Esophagus muscularis mucosa (tissue), 4 donors: ENCODE measurements at places on chromosomes 4 and X.

- no peak for DNase-seq
Measured at GRCh38 chrX:118396113-118396512, 50.2 kb downstream of the WDR44 start.

- DNase-seq: no peak
Measured at GRCh38 chr4:124428648-124429047, 283.9 kb downstream of the ANKRD50 start.

DNA sequence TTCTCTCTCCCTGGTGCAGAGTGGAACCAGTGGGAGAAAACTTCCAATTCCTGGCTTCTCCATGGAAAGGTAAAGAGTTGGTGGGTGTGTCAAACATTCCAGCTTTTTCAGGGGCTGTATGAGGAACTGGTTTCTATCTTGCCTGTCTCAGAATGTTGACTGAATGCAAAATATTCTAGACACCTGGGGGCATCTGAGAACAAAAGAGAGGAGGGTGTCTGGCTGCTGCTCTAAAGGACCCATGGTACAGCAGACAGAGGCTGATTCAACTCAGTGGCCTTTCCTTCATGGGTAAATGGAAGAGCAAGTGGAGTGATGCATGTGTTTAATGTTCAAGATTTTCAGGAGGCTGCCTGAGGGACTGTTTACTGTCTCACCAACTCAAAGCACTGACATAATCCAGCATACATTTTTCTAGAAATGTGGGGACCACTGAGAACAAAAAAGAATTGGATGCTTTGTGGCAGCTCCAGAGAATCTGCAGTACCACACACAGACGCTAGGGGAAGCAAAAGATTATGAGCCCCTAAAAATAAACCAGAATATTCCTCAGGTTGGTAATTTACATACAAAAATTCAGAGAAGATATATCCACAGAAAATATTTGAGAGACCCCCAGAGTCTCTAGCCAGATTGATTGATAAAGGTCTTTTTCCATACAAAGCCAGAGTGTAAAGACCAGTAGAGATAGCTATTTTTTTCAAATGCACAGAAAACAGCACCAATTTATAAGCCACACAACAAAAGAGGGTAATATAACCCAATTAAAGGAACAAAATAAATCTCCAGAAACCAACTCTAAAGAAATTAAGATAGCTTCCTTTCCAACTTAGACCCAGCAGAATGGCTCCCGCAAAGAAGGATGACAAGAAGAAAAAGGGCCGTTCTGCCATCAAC, 48.0 kb upstream of the STARD8 start:
- DNase-seq: no peak

DNA sequence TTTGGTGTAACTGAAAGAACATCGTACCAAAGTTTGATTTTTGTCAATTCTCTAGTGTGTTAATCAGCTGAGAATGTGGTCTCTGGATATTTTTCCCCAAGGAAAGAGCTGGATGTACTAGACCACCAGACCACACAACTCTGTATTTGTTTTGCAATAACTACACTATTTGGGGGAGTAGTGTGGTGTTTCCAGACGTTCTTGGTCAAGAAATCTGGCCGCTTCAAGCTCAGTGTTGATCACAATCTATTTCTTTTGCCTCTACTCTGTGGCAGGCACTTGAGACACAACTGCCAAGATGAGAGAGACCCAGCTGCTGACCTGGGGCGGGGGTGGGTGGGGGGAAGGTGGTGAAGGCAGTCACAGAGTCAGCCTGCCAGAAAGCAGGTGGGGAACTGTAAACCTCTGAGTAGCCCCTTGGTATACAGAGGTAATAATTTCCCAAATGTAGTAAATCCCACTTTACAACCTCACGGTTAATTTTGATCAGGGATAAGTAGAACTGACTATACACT, 30.6 kb downstream of the PTTG2 start:
- no peak for DNase-seq

- DNase-seq: no peak
Measured at GRCh38 chrX:30935985-30936384, 46.9 kb upstream of the TAB3 start.

- no peak for DNase-seq
Measured at GRCh38 chr4:25454476-25454875, 77.4 kb downstream of the ANAPC4 start.

DNA sequence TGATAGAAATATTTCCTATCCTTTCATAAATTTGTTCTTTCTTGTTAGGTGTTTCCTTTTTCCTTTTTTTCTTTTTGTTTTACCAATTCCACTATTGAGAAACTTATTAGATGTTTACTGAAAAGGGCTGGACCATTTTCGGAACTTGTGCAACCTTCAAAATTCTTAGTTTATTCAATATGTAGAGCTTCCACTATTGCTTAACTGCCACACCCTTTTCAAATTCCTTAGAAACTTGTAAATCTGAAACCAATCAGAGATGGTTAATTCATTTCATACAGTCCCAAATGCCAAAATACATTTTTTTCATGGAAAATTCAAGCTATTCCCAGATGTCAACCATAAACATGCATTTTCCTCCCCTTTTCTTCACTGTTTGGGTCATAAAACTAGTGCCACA, 66.1 kb upstream of the SLC39A8 start:
- no peak for DNase-seq

GRCh38 chrX:136879001-136879687, 1.4 kb downstream of the RBMX start:
- no peak for DNase-seq

DNA sequence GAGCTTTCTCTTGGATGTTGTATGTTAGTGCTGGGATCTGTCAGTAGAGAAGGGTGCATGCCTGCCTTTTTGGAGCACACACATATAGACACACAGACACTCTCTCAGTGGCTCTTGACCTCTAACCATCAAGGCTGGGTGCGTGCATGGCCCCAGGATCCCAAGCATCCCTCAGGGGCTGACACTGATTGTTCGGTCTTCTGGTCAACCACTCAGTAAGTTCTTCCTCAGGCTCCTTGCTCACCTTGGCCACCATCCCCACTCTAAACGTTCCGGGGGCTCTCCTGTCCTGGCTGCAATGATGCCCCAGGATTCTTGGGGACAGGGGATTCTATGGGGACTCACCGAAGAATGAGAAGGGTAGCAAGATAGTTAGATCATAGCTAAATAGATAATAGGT, 179.6 kb downstream of the SHOX start:
- peak; percentile 57 for DNase-seq

DNA sequence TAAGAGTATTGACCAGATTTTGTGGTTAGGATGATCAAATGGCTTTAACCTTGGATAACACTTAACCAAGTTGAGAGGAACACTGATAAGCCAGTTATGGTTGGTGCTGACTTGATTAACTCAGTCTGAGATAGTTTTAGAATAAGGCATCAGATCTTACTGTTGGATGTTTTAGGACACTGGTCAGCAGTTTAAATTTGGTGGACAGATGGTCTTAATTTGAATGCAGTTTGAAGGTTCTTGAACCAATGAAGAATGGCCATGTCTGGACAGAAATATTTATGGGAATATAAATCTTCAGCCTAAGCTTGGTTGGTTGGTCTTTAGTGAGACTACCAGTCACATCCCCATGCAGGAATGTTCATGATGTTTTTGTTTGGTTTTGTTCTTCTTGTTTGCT, 2.6 kb upstream of the GIMD1 start:
- no peak for DNase-seq

GRCh38 chr4:175418516-175418915, 393.5 kb downstream of the GPM6A start:
- no peak for DNase-seq

DNA sequence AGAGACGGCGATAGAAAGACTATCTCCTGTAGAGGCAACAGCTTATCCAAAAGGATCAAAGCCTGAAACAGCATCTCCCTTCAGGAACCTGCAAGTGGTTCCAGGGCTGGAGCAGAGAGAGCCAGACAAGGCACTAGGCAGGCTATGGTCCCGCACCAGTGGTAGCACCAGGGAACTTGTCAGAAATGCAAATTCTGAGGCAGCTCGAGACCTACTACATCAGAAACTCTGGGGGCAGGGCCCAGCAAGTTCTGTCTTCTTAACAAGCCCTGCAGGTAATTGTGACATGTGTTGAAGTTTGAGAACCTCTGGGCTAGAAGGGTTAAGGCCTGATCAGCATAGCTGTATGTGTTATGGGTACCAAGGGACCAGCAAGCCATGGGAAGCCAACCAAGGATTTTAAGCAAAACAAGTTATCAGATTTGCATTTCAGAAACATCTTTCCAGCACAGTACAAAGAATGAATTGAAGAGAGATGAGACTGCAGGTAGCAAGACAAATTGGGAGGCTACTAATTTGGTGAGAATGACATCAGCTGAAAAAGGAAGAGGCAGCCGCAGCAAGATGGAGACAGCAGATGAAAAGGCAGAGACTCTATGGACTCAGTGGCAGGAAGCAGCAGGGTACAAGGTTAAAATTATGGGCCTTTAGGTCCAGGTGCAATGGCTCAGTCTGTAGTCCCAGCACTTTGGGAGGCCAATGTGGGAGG, 139.7 kb downstream of the TSPAN5 start:
- DNase-seq: no peak

DNA sequence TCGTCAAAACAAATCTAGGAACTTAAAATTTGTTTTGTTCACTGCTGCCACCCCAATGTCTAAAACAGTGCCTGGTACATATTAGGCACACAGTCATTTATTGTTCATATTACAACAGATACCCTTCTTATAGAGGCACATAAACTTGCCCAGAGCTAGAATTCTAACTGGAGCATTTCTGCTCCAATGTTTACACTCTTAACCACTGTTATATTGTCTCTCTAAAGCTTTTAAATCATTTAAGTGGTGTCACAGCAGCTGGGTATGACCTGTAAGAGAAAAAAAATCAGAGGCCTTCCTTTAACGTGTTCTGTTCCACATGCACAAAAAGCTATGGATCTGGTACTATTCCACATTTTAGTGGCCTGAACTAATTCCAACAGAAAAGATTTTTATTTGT, 3.0 kb downstream of the UBE2D3 start:
- no peak for DNase-seq

DNA sequence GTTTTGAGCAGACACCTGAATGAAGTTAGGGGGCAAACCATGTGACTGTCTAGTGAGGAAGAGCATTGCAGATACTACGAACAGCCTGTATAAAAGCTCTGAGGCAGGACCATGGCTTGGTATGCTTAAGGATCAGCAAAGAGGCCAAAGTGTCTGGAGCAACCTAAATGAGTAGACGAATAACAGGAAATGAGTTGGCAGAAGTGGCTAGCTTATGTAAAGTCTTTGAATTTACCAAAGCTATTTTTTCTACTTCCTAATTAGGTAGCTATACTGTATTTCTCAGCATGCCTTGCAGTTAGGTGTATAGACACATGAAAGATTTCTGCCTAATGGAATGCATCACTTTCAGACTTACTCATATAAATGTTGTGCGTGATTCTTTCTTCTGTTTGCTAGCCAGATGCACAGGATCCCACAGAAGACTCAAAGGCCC, 9.3 kb upstream of the GPRIN3 start:
- no peak for DNase-seq

GRCh38 chr4:77073981-77074380, 1.8 kb downstream of the CCNI start:
- no peak for DNase-seq

GRCh38 chr4:184514121-184514988, 40.0 kb upstream of the IRF2 start:
- DNase-seq: peak; percentile 93

DNA sequence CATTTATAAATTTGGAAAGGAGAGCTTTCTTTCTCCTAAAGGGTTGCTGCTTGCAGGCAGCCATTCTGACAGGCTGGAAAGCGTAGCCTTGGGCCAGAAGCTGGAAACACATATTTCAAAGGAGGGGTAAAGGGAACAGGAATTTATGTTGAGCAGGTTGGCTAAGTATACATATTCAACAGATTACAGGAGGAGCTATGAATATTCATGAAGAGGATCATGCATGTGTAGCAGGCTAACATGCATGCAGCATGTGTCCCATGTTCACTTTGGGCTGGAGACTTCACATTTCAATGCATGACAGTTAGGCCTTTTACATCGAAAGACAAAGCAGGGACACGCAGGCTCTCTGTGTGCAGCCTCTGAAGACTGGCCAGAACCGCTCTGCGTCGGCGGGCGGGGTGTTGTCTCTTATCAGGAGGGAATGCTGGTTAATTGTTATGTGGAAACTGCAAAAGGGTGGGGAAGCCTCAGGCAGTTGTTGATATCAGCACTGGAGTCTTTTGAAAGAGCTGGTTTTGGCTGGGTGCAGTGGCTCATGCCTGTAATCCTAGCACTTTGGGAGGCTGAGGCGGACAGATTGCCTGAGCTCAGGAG, 31.5 kb downstream of the CASP3 start:
- no peak for DNase-seq

DNA sequence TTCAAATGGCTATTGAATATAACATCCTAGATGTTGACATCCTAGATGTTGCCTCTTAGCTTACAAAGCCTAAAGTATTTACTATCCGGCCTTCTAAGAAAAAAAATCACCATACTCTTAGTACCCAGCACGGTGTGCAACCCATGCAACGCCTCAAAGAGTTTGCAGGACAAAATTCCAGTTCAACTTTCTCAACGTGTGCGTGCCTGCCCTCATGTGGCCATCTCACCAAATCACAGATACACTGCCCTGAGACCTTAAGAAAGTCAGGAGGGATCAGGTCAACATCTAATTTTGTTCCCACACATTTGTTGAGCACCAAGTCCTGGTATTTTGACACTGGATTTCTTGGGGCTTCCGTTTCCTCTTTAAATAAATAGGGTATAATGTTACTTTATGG, 68.3 kb downstream of the CRMP1 start:
- DNase-seq: no peak

DNA sequence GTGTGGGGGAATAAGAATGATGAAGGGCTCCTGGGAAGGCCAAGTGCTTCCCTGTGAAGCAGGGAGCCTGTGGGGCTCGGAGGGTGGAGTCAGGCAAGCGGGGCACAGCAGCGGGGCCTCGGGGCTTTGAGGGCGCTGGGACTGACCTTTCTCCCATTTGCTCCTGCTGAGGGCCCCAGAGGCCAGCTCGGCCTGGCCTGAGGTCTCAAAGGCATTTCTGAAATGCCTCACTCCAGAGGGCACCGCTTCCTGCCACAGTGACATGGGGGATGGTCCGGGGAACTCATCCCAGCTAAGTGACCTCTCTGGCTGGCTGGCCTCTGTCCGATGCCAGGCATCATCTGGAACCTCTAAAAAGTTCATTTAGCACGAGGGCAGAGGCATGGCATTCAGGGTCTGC, 98.8 kb upstream of the STX18 start:
- no peak for DNase-seq

DNA sequence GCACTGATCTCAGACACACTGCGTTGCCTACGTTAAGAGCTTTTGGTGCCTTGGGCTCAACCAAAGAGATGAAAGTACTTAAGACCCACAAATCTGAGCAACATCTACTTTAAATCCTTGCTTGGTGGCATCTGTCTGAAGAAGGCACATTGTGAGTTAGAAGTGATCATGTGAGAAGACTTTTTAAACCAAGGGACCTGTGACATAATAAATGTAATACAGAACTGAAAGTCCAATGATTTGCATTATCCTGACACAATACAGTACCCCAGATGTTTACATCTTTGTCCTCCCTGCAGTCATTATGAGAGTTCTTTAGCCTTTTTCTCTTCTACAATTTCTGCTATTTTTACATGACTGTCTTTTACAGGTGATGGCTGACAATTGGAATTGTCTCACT, 96.7 kb upstream of the FTHL17 start:
- no peak for DNase-seq
